Activated T-helper 2 cell treated with anti-CD3 and anti-CD28 coated beads, Interferon-gamma antibody, Interleukin-2, Interleukin-4, amounts not matched to agents 10 μg/mL and 5 μg/mL and 100 μg/mL, durations not matched to agents 14 hours and 24 hours and 36 hours (primary cell): ENCODE measurements at places on chromosomes 7 and 10. TPM values are rescaled to one million over a fixed set of nuclear protein-coding genes. Genes with fewer than 3 reads are reported as not detected.
A peak's percentile ranks its signal among the peaks of the same experiment; 100 is the strongest.

The ELFN1 gene
- total RNA-seq: not detected in 2 replicates

The CYP17A1 gene
- total RNA-seq: not detected in 2 replicates

The OR6B1 gene
- not detected in 2 replicates for total RNA-seq

The MYL10 gene
- not detected in 2 replicates for total RNA-seq

The PLXNA4 gene
- total RNA-seq: 0.14 and 0.21 TPM in 2 replicates

DNA sequence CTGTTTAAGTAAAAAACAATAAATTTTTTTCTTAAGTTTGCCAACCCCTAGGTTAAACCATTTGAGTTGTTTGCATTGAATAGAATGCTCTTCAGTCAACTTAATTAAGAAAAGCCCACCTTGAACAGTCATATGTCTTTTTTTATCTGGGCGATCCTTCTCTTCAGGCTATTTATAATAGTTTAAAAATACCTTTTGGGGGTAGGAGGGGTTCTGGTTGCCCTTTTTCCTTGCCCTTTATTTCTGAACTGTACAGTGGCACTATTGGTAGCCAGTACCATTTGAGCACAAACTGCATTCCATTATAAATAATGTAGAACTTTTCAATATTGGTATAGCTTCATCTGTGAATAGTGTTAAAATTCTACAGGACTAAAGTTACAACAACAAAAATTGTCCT is 13.1 kb downstream of the CALU start:
- no peak for DNase-seq
- no peak overlapping the region for H3K4me3 ChIP-seq
- H3K27me3 ChIP-seq: no peaks in the 10 kb centered on the region
- no peak overlapping the region for H3K27ac ChIP-seq

DNA sequence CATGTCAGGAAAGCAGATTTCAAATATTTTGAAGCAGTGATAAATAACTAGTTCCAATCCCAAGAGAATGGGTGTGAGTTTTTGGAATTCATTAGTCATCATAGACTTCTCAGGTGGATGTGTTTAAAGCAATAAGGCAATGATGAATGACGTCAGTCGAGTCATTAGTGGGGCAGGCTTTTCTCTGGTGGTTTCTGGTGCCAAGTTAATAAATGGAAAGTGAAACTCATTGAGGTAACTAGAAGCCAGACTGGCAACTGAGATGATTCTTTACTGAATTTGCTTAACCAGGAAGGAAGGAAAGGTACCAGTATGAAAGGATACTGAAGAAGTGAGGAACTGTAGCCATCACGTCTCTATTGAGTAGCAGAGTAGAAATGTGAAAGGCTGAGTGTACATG is 311.0 kb downstream of the GPAM start:
- no peak for DNase-seq
- no peak overlapping the region for H3K27ac ChIP-seq
- no peak overlapping the region for H3K4me3 ChIP-seq
- H3K4me1 ChIP-seq: no peaks in the 10 kb centered on the region

DNA sequence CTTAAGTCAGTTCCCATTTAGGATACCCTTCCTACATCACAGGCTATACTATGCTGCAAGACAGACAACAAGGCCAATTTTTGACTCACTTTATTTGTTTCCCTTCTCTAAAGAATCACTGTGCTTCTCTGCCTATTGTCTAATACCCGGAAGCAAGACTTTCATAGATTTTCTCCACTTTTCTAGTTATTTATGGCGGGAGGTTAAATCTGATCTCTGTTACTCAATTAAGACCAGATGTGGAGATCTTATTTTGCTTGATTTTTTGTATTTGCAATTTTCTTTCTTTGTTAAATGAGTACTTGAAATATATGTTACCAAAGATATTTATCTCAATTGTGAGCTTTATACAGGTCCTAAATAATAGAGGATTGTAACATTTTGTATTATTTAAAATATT is 511.5 kb downstream of the ATRNL1 start:
- no peak for DNase-seq
- no peak overlapping the region for H3K4me3 ChIP-seq
- no peaks in the 10 kb centered on the region for H3K4me1 ChIP-seq
- H3K36me3 ChIP-seq: no peaks in the 10 kb centered on the region

GRCh38 chr10:87844837-87845623 is 18.3 kb downstream of the KLLN start:
- DNase-seq: no peak
- H3K27ac ChIP-seq: no peak overlapping the region
- no peak overlapping the region for H3K4me3 ChIP-seq
- H3K4me1 ChIP-seq: peaks cover 7% of the 10 kb centered on the region
- no peaks in the 10 kb centered on the region for H3K27me3 ChIP-seq

- H3K27ac ChIP-seq: no peak overlapping the region
- DNase-seq: peak; percentile 0
- H3K27me3 ChIP-seq: no peaks in the 10 kb centered on the region
- peaks cover 10% of the 10 kb centered on the region for H3K4me1 ChIP-seq
Measured at GRCh38 chr10:44956717-44957706, 2.6 kb upstream of the RASSF4 start.

- H3K27ac ChIP-seq: no peak overlapping the region
- peaks cover 27% of the 10 kb centered on the region for H3K27me3 ChIP-seq
- peak; percentile 4 for DNase-seq
- H3K4me1 ChIP-seq: no peaks in the 10 kb centered on the region
Measured at GRCh38 chr10:78309536-78310237, 276.0 kb downstream of the RPS24 start.

DNA sequence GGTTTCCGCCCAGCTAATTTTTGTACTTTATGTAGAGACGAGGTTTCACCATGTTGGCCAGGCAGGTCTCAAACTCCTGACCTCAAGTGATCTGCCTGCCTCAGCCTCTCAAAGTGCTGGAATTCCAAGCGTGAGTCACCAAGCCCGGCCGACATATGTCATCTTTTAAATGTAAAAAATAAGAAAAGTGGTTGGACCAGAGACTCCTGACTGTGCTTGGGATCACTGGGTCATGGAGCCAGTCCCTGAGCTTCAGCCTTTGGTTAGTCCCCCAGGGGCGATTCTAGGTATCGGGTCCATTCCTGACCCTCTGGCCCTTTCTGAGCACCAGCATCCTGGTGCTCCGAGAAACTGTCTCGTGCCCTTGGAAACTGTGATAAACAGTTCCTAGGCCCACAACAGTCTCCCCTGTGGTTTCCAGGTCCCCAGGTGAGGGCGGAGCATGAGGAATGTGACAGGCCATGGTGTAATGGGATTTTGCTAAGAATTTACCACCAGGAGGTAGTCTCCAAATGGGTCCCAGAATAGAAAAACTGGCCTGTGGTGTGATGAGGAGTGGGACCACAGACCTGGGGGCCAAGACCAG is 32.8 kb downstream of the UBTD1 start:
- H3K36me3 ChIP-seq: no peaks in the 10 kb centered on the region
- peaks cover 2% of the 10 kb centered on the region for H3K4me1 ChIP-seq
- no peak for DNase-seq
- no peak overlapping the region for H3K27ac ChIP-seq
- H3K4me3 ChIP-seq: no peak overlapping the region
- no peaks in the 10 kb centered on the region for H3K27me3 ChIP-seq
